ENCODE measurements at places on chromosomes 4 and X.

- DNase-seq: no peak
Measured at GRCh38 chr4:22072726-22073125, 124.2 kb upstream of the KCNIP4 start.

GRCh38 chr4:77798385-77798784 lies 20.8 kb downstream of the CNOT6L start:
- DNase-seq: no peak

- no peak for DNase-seq
Measured at GRCh38 chrX:150547375-150548115, 20.9 kb upstream of the MTM1 start.

DNA sequence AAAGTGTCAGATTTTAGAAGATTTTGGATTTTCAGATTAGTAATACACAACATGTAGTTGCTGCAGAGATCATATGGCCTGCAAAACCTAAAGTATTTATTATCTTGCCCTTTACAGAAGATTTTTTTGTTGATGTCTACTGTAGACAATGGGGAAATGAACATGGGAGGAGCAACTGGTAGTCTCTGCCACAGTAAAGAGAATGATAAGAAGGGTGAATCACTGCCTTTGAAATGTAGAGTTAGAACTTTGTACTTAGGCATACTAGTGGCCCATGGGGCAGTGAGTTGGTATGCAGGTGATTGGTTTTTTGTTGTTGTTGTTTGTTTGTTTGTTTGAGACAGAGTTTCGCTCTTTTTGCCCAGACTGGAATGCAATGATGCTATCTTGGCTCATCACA lies 50.1 kb downstream of the GAB1 start:
- no peak for DNase-seq

DNA sequence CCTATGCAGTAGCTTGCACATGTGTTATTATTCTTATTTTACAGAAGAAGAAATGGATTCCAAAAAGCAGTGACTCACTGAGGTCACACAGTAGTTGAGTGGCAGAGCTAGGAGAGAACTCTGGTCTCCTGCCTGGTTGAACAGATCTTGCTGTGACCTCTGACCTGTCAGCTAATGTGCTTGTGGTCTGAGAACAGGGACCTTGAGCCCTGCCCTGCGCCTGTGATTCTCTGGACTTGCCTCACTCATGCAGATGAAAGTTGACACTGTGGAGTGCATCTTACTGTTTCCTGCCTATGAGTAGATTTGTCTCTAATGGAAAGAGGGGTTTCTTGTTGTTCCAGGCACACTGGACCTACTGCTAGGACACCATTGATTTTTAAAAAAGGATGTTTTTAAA lies 32.3 kb downstream of the ETNPPL start:
- no peak for DNase-seq
